HFFc6 (cell line): ENCODE measurements at places on chromosomes 11 and 22. TPM values are rescaled to one million over a fixed set of nuclear protein-coding genes. Genes with fewer than 3 reads are reported as not detected.

Gene ROBO4
- 0.63 to 0.97 TPM (median 0.92 TPM) in 3 replicates for total RNA-seq

Gene SLC22A6
- total RNA-seq: not detected in 3 replicates

- DNase-seq: no peak
Observed at GRCh38 chr11:2460540-2461252, 15.9 kb downstream of the KCNQ1 start.

- DNase-seq: no peak
Observed at GRCh38 chr22:35600476-35600875, 16.7 kb downstream of the MB start.

DNA sequence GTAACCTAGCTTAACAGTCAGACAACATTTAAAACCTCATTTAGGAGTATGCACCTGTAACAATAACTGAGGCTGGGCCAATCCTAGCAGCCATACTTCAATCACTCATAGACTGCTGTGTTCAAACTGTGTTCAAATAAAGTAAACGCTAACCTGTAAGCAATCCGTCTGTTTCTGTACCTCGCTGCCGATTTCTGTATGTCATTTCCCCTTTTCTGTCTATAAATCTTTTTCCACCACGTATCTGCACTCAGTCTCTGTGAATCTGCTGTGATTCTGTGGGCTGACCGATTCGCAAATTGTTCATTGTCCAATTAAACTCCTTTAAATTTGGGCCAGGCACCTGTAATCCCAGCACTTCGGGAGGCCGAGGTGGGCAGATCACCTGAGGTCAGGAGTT, 12.3 kb downstream of the APOBEC3H start:
- no peak for DNase-seq

DNA sequence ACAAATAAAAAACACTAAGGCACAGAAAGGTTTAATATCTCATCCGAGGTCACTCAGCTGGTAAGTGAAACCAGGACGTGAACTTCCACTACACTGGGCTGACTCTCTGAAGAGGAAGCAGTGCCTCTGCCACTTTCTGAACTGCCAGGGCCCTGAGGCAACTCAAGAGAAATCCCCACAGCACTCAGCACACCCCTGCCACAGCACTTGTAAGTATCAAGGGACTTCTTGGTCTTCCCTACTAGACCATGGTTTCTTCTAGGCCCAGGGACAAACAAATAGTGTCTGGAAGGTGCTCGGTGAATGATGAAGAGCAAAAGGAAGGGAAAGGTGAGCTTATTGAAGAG, 49.7 kb downstream of the RPL27A start:
- no peak for DNase-seq
